HCT116 (cell line): ENCODE measurements at places on chromosomes 5 and 9.

- no peak for DNase-seq
Measured at GRCh38 chr9:89701221-89701798, 96.5 kb downstream of the GADD45G start.

DNA sequence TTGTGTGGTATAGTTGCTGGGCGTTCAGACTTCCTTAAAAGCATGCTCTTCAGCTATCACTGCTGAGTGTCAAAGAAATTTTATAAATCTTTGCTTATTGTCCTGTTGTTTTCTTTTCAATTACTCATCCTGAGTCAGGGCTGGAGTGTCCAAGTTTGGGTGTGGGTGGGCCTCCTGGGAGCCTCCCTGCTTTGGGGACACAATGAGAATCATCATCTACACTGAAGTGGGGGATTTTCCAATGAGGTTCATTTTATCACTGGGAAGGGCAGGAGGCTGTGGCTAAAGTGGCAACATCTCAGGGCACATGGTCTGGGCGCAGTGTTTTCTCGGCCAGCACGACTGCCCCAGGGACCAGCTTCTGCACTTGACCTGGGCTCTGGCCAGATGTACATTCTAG is 19.5 kb downstream of the GFPT2 start:
- peak; percentile 41 for DNase-seq

GRCh38 chr5:122844910-122845228 is 544 bp upstream of the SNX24 start:
- no peak for DNase-seq

DNA sequence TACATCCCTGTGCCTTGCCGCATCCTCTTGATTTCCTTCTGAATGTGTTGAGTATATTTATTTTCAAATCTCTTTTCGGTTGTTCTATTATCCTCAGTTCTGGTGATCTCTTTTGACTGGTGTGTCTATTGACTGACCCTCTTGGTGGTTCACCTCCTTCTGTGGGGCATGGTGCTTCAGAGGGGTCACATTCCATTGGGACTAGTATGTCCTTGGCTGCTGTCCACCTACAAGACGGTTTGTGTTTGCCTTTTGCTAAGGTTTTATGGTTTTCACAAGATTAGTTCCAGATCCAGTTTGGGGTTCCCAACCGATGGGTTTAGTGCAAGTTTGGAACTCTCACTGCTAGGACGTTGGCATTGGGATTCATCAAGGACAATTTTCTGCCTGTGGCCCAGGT is 66.6 kb downstream of the PHF2 start:
- DNase-seq, result no peak

DNA sequence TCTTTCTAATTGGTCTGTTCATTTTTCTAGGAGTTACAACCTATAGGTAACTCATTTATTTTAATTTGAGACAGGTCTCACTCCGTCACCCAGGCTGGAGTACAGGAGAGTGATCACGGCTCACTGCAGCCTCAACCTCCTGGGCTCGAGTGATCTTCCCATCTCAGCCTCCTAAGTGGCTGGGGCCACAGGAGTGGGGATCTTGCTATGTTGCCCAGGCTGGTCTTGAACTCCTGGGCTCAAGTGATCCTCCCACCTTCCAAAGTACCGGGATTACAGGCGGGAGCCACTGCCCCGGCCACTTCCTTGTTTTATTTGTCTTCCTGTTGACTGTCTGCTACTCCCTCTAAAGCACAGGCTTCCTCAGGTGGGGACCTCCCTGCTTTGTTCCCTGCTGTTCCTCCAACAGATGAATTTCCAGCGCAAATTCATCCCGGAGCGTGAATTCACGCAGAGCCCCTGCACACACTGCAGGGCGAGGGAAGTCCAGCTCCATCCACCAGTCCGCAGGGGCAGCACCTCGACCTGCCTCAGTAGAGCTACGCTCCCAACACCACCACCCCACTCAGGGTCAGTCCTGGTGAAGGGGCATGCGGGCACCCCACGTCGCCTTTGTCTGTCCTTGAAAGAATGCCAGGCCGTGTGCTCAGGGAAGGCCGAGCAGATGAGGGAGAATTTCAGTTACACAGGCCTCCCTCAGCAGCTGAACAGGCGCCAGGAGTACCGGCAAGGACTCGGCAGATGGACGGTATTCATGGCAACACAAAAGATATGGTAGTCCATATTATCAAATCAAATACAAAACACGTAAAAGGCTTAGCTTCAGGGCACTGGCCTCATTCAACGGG is 6.3 kb downstream of the QSOX2 start:
- DNase-seq, result no peak

- DNase-seq, result no peak
Measured at GRCh38 chr5:513216-514100, 10.8 kb downstream of the SLC9A3 start.

DNA sequence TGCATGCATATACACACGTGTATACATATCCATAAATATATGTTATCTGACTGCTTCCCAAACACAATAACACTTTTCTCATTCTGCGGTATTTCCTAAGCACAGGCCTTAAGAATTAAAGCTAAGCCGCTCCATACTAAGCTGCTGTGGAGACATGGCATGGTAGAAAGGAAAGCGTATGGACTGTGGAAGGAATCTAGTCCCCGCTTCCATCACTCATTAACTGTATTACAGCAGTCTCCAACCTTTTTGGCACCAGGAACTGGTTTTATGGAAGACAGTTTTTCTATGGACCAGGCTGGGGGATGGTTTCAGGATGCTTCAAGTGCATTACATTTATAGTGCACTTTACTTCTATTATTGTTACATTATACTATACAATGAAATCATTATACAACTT is 11.3 kb downstream of the CDKL3 start:
- no peak for DNase-seq

DNA sequence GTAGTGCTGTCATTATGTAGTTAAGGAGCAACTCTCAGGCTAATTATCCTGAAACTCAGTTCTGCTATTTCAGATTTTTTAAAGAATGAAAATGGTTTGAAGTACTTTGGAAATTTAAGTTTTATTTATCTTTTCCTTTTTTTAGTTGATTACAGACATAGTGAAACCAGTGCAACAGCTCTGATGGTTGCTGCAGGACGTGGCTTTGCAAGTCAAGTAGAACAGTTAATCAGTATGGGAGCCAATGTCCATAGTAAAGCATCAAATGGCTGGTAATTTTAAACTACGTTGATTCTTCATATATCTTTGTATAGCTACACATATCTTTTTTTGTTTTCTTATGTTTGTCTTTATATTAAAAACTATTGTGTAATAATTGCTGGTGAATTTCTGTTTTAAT is 34.9 kb downstream of the YTHDC2 start:
- DNase-seq, result no peak

GRCh38 chr9:104177003-104177611 is 83.0 kb downstream of the SMC2 start:
- DNase-seq, result peak; percentile 15

DNA sequence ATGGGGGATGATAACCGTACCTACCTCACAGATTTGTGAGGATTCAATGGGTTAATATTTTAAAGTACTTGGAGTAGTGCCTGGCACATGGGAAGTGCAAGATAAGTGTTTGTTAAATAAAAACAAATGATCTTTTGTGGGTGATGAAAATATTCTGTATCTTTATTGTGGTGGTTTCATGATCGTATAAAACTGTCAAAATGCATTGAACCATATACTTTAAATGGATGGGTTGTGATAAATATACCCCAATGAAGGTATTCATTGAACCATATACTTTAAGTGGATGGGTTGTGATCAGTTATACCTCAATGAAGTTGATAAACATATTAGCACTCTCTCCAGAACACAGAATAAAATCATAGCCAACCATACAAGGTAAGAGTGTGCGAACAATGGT is 234.5 kb downstream of the CRB2 start:
- DNase-seq, result no peak
